ENCODE measurements at places on chromosomes 3 and 15. TPM values are rescaled to one million over a fixed set of nuclear protein-coding genes. Genes with fewer than 3 reads are reported as not detected.

NANOGP8 gene
- not detected for polyA plus RNA-seq

PATL2 gene
- 0.12 TPM for polyA plus RNA-seq

GRM7 gene
- polyA plus RNA-seq, result not detected

CIB2 gene
- 26.7 TPM for polyA plus RNA-seq

DIPK2A gene
- polyA plus RNA-seq, result 5.2 TPM

ZNF80 gene
- polyA plus RNA-seq, result not detected

HRH1 gene
- polyA plus RNA-seq, result 3.7 TPM

All from A549 (cell line).